ENCODE measurements at places on chromosomes 3 and 15.

- DNase-seq, result no peak
Observed at GRCh38 chr3:65170390-65171042, 482.7 kb upstream of the ADAMTS9 start.

- DNase-seq, result no peak
Observed at GRCh38 chr15:96038650-96039049, 291.9 kb upstream of the NR2F2 start.

DNA sequence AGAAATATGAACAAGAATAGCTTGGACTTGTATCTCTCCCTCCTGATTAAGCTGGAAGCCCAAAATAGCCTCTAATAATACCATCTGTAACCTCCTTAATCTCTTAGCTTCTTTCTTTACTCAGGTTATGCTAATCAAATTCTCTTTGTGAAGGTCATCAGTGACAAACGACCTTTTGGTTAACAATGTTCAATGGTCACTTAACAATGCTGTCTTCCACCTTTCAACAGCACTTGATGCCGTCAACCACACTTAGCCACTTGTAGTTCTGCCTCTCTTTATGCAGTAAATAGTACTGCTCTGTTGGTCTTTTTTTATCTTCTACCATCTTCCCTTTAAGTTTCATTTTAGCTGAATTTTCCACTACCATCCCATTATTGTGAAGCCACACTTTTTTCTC is 476.6 kb upstream of the TGFBR2 start:
- no peak for DNase-seq

DNA sequence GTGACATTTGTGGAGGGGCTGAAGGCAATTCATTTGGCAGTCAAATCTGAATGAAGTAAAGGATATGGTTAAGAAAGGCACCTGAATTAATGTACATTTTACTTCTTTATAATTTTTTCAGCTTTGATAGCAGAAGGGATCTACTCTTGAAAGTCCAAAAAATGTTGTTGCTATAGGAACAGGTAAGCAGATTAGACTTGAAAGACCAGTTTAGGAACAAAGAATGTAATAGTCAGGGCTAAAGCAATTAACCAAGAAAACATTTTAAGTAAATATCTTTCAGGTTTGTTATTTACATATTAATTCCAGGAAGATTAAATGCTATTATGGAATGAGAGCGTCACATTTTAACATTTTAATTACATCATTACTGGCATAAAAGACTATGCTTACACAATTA is 1.1 kb downstream of the ATP13A4 start:
- DNase-seq, result no peak

GRCh38 chr15:62545467-62546227 is 380.6 kb upstream of the C2CD4B start:
- DNase-seq, result no peak

DNA sequence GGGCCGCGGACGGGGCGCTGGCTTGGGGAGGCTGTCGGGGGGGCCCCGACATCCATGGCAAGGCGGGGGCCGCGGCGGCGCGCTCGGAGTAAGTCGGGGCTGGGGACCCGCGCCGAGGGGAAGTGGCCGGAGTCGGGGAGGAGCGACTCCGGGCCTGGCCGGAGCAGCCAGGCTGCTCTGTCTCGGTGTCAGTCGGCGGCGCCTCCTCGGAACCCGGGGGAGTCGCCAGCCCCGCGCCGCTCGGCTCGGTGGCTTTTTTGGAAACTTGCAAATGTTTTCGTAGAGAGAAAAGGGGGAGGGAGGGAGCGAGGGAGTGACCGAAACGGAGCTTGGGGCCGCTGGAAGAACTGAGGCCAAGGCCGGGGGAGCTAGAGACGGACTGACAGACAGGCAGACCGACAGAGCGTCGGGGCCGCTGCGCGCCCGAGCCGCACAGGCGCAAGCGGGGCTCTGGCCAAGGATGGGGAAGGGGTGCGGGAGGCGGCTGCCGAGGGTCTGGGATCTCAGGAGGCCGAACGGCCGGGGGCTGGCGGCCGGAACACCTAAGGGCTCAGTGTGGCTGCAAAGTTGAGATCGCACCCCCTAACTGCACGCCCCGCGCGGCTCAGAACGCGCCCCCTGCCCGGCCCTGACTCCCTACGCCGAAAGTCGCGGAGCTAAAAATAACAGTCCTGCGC is 5.0 kb downstream of the PTH1R start:
- no peak for DNase-seq

GRCh38 chr15:61216519-61216918 is 12.6 kb downstream of the RORA start:
- DNase-seq, result no peak

- no peak for DNase-seq
Observed at GRCh38 chr3:187640569-187641059, 29.6 kb downstream of the SST start.

GRCh38 chr3:112132975-112133448 is at the start of gene GCSAM:
Gene GCSAM, minus strand, starts transcription at chr3:112133248. Its CDS starts 128 bp downstream, at chr3:112133120.
- DNase-seq, result no peak

- no peak for DNase-seq
Observed at GRCh38 chr3:143081844-143082778, 37.5 kb upstream of the CHST2 start.

- DNase-seq, result no peak
Observed at GRCh38 chr3:150697646-150698045, 6.1 kb downstream of the ERICH6 start.

GRCh38 chr15:42121021-42121420 is 26.7 kb upstream of the PLA2G4D start:
- no peak for DNase-seq

- no peak for DNase-seq
Observed at GRCh38 chr3:100044369-100044768, 69.9 kb downstream of the FILIP1L start.

GRCh38 chr3:4986782-4987537 is 7.7 kb downstream of the BHLHE40 start:
- peak; percentile 88 for DNase-seq

DNA sequence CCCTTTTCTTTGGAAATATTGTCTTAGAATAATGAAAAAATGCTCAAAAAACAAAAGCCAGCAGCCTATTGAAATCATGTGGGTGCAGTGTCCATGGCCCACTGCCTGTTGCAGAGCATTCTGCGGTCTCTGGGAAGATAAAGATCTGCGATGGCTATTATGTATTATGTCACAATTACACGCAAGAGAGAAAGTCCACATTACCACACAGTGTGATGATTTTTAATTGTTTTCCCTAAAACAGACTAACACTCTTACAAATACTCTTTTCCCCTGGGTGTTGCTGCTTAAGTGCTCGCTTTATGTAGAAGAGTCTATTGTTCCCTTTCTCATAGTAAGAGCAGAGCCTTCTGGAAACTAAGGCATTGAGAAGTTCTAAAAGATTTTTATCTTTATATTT is 32.2 kb downstream of the SSR3 start:
- DNase-seq, result no peak

DNA sequence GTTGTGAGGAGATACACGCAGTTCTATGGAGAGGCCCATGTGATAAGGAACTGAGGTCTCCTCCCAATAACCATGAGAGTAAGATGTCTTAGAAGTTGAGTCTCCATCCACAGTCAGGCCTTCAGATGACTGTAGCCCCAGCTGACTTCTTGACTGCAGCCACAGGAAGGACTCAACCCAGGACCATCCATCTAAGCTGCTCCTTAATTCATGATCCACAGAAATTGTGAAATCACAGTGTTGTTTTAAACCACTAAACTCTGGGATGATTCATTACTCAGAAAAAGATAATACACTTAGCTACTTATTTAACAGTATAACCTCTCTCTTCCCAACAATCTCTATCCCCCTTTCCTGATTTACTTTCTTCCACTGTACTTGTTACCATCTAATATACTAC is 173.3 kb downstream of the ALDH1A2 start:
- DNase-seq, result no peak

DNA sequence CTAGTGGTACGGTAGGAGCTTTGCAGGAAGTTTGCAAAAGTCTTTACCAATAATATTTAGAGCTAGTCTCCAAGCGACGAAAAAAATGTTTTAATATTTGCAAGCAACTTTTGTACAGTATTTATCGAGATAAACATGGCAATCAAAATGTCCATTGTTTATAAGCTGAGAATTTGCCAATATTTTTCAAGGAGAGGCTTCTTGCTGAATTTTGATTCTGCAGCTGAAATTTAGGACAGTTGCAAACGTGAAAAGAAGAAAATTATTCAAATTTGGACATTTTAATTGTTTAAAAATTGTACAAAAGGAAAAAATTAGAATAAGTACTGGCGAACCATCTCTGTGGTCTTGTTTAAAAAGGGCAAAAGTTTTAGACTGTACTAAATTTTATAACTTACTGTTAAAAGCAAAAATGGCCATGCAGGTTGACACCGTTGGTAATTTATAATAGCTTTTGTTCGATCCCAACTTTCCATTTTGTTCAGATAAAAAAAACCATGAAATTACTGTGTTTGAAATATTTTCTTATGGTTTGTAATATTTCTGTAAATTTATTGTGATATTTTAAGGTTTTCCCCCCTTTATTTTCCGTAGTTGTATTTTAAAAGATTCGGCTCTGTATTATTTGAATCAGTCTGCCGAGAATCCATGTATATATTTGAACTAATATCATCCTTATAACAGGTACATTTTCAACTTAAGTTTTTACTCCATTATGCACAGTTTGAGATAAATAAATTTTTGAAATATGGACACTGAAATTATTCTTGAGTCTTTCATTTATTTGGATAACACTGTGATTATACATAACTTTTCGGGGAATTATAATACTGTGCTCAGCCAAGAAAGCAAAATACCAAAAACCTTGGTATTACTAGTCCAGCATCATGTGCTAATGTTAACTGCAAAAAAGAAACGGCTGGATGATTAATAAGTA is 2.2 kb downstream of the SOX2 start:
- DNase-seq, result no peak
